Activated naive CD4-positive, alpha-beta T cell treated with anti-CD3 and anti-CD28 coated beads, Interleukin-2, amount 50 U/mL, for 72 hours (primary cell): ENCODE measurements at places on chromosomes 7 and 10.

DNA sequence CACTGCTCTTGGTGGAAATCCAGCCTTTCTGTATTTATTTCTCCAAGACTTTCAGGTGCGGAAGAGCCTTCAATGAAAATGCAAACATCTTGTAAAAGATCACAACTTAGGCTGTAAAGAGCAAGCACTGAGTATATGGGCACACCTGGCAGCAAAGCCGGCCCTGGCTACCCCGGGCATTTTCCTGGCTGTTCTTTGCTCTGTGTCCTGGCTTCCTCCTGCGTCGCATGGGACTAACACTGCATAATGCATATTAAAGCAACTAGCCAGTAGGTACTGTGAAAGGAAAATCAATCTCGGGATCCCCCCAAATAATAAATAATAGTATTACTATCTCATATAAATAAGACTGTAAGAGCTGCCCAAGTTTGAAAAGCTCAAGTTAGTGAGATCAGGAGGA, 9.9 kb downstream of the JAZF1 start:
- no peak for DNase-seq

DNA sequence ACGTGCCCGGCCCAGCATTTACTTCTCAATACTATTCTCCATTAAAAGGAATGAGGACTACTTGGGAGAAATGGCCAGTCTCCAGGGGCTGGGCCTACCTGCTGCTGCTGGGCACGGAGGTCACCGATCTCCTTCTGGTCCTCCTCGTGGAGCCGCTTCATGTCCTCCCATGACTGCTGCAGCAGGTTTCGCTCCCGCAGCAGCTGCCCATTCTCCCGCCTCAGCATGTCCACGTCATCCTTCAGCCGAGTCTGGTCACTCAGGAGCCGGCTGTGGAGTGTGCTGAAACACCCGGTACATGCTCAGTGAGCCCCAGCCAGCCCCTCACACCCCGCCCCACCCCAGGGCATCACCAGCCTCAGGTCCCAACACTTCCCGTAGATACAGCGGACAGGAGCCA, 73.3 kb downstream of the DLG5 start:
- DNase-seq = no peak

- DNase-seq = no peak
These were observed 187.6 kb upstream of the ITGB1 start for GRCh38 chr10:33145451-33146188.

- no peak for DNase-seq
These were observed 156.4 kb downstream of the AOAH start for GRCh38 chr7:36567699-36568451.

DNA sequence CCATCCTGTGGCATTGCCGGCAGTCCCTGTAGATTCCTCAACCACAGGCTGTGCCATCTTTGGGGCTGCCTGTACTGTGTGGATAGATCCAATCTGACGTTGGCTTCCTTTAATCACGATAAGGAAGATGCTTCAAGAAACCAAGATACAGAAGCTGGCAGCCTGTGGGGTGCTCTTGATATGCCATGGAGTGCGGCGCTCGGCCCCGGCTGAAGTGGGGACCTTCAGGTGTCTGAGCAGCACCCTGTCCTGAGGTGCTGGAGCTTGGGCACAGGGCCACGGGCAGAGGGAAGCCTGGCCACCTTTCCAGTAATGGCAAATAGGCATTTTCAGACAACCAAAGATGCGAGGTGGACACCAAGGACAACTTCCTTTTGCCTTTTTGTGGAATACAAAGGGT, 139.5 kb downstream of the ACTR3B start:
- no peak for DNase-seq

DNA sequence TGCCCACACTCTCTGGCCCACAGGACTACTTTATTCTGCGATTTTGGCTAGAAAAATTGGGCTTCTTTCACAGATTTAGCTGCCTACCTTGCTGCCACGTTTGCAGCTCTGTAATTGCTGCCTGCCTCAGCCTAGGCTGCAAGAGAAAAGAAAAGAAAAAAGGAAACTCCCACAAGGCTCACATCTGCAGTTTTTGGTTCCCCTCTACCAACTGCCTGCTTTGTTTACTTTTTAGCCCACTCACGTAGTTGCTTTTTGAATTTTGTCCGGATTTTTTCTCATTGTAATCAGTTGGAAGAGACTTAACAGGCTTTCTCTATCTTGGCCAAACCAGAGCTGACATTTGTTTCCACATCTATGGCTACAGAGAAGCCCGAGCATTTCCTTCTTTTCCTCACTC, 24.3 kb downstream of the SUN3 start:
- no peak for DNase-seq
